Activated T-helper 2 cell treated with anti-CD3 and anti-CD28 coated beads, Interferon-gamma antibody, Interleukin-2, Interleukin-4, amounts not matched to agents 10 μg/mL and 5 μg/mL and 100 μg/mL, durations not matched to agents 14 hours and 24 hours and 36 hours (primary cell): ENCODE measurements at places on chromosomes 2 and 18.

DNA sequence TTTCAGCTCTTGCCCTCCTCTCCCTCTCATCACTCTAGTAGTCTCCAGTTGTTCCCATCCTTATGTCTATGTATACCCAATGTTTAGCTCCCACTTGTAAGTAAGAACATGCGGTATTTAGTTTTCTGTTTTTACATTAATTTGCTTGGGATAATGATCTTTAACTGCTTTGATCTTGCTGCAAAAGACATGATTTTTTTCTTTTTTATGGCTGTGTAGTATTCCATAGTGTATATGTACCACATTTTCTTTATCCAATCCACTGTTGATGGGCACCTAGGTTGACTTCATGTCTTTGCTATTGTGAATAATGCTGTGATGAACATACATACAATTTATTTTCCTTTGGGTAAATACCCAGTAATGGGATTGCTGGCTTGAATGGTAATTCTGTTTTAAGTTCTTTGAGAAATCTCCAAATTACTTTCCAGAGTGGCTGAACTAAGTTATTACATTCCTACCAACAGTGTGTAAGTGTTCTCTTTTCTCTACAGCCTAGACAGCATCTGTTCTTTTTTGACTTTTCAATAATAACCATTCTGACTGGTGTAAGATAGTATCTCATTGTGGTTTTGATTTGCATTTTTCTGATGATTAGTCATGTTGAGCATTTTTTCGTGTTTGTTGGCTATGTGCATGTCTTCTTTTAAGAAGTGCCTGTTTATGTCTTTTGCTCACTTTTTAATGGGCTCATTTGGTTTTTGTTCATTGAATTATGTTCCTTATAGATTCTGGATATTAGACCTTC, 179.6 kb upstream of the SLC39A10 start:
- peak overlapping the region; percentile 33 for H3K27ac ChIP-seq
- H3K4me1 ChIP-seq: peaks cover 49% of the 10 kb centered on the region
- H3K4me3 ChIP-seq: no peak overlapping the region
- no peak for DNase-seq
- H3K27me3 ChIP-seq: no peaks in the 10 kb centered on the region

- no peaks in the 10 kb centered on the region for H3K36me3 ChIP-seq
- no peaks in the 10 kb centered on the region for H3K4me1 ChIP-seq
- no peak for DNase-seq
- no peak overlapping the region for H3K27ac ChIP-seq
These were observed 144.4 kb upstream of the PIEZO2 start for GRCh38 chr18:11293794-11294193.

GRCh38 chr18:79576686-79577351, 102.8 kb upstream of the CTDP1 start:
- no peaks in the 10 kb centered on the region for H3K36me3 ChIP-seq
- H3K27ac ChIP-seq: no peak overlapping the region
- H3K27me3 ChIP-seq: no peaks in the 10 kb centered on the region
- peaks cover 5% of the 10 kb centered on the region for H3K4me1 ChIP-seq

DNA sequence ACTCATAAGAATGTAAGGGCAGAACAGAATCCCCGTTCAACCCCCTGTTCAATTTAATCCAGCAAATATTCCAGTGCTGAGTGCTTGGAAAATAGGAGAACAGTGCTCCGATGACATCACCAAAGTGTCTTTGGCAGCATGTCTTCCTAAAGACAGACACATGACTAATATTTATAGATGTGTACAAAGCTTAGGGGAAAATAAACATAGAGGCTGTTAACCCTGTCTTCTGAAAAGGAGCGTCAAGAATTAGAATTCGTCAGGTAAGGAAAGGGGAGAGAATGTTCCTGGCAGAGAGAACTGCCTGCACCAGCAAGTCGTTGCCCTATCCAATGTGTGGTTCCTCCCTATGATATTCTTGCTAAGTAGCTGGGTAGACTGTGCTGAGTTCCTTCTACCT, 72.7 kb downstream of the PLB1 start:
- no peak for DNase-seq
- no peak overlapping the region for H3K4me3 ChIP-seq
- H3K27me3 ChIP-seq: peaks cover 1% of the 10 kb centered on the region
- peaks cover 5% of the 10 kb centered on the region for H3K36me3 ChIP-seq
- H3K4me1 ChIP-seq: peaks cover 19% of the 10 kb centered on the region

- H3K36me3 ChIP-seq: peaks cover 6% of the 10 kb centered on the region
- H3K27ac ChIP-seq: peak overlapping the region; percentile 23
- H3K27me3 ChIP-seq: peaks cover 3% of the 10 kb centered on the region
- no peak for DNase-seq
- H3K4me3 ChIP-seq: no peak overlapping the region
These were observed 500.9 kb downstream of the RNF144A start for GRCh38 chr2:7417845-7418742.

- peaks cover 38% of the 10 kb centered on the region for H3K27me3 ChIP-seq
- no peak for DNase-seq
- no peak overlapping the region for H3K27ac ChIP-seq
- H3K4me3 ChIP-seq: no peak overlapping the region
These were observed 67.8 kb downstream of the DIS3L2 start for GRCh38 chr2:232029346-232029745.

- no peak overlapping the region for H3K4me3 ChIP-seq
- no peak overlapping the region for H3K27ac ChIP-seq
- no peaks in the 10 kb centered on the region for H3K4me1 ChIP-seq
- DNase-seq: no peak
- H3K36me3 ChIP-seq: no peaks in the 10 kb centered on the region
- no peaks in the 10 kb centered on the region for H3K27me3 ChIP-seq
These were observed 40.4 kb upstream of the TTC32 start for GRCh38 chr2:19942199-19942598.

DNA sequence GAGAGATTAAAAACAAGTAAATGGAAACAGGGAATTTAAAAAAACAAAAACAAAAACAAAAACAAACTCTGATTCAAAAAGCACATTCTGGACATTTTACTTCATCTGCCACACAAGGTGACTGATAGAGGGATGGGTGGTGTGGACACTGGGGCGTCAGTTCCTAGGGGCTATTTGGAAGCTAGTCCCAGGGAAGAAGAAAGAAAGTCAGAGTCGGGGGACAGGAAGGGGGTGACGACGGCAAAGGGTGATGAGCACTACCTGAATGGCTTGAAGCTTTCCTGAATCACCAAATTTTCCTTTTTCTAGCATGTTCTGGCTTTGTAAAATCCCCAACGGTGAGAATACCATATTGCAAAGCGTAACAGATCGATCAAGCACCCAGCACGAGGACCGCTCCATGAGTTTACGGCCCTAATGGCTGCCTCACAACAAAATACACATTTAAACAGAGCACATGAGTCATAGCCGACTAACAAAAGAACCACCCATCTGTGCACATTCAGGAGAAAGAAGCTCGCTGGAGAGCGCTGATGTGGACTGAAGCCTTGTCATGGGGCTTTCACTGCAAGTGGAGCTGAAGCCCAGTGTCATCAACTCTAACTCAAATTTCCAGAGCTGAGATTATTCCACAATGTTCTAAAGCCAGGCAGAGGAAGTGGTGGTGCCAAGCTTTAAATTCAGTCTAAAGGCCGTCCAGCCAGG, 178.9 kb downstream of the LNPK start:
- H3K27ac ChIP-seq: no peak overlapping the region
- no peak overlapping the region for H3K4me3 ChIP-seq
- no peaks in the 10 kb centered on the region for H3K4me1 ChIP-seq
- no peaks in the 10 kb centered on the region for H3K36me3 ChIP-seq
- DNase-seq: no peak

- H3K4me3 ChIP-seq: no peak overlapping the region
- no peak for DNase-seq
- H3K36me3 ChIP-seq: no peaks in the 10 kb centered on the region
- H3K27me3 ChIP-seq: no peaks in the 10 kb centered on the region
These were observed 44.8 kb downstream of the CDH2 start for GRCh38 chr18:28132084-28132483.

DNA sequence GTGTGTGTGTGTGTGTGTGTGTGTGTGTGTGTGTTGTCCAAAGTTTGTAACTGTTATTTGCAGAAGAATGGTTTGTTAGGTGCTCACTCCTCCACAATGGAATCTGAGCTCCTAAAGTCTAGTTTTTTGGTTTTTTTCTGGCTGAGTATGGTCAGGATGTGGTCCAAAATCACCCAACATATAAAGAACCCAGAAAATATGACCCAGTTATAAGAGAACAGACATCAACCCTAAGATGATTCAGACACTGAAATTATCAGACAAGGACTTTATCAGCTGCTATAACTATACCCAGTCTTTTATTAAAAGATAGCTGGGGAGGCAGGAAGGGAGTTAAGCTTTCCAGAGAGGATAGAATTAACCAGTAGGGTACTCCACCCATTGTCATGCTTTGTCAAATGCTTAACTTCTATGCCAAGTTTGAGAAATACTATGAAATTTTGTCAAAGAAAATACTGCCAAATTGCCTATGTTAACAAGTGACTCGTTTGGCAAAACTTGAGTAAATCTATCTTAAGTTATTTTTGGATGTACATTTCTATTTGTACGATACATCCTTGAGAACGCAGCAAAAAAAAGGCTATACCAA, 57.5 kb downstream of the TANK start:
- peaks cover 19% of the 10 kb centered on the region for H3K4me1 ChIP-seq
- no peak overlapping the region for H3K4me3 ChIP-seq
- peaks cover 54% of the 10 kb centered on the region for H3K36me3 ChIP-seq
- no peak overlapping the region for H3K27ac ChIP-seq

- no peak for DNase-seq
- H3K36me3 ChIP-seq: no peaks in the 10 kb centered on the region
These were observed 188.4 kb downstream of the CCDC85A start for GRCh38 chr2:56372071-56372656.

- peaks cover 16% of the 10 kb centered on the region for H3K27me3 ChIP-seq
- DNase-seq: no peak
- H3K4me1 ChIP-seq: no peaks in the 10 kb centered on the region
- H3K27ac ChIP-seq: no peak overlapping the region
- H3K4me3 ChIP-seq: no peak overlapping the region
- H3K36me3 ChIP-seq: no peaks in the 10 kb centered on the region
These were observed 43.7 kb upstream of the TMEM163 start for GRCh38 chr2:134762508-134762907.

DNA sequence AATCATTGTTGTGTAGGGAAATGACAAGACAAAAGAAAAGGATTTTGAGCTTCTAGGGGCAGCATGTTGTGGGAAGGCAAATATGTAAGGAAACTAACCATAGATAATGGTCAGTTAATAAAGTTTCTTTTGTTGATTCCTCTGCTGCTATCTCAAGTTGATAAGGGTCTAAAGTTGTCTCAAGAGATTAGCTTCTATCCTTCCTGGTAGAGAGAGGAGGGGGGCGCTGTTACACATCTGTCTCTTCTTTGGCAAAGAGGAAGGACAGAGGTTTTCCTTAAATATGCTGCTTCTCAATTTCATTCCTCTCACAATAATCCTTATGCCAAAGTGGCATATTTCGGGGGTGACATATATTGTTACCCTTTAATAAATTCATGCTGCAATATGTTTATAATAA, 944.0 kb downstream of the DPP10 start:
- no peak overlapping the region for H3K4me3 ChIP-seq
- no peak for DNase-seq
- H3K36me3 ChIP-seq: no peaks in the 10 kb centered on the region
- no peak overlapping the region for H3K27ac ChIP-seq
- H3K4me1 ChIP-seq: no peaks in the 10 kb centered on the region
- no peaks in the 10 kb centered on the region for H3K27me3 ChIP-seq

GRCh38 chr2:18940184-18940583, 350.8 kb upstream of the NT5C1B start:
- H3K4me1 ChIP-seq: no peaks in the 10 kb centered on the region
- no peak for DNase-seq
- no peak overlapping the region for H3K4me3 ChIP-seq
- H3K36me3 ChIP-seq: no peaks in the 10 kb centered on the region

GRCh38 chr2:160358046-160358445, 135.6 kb downstream of the RBMS1 start:
- H3K4me3 ChIP-seq: no peak overlapping the region
- DNase-seq: no peak
- H3K36me3 ChIP-seq: peaks cover 19% of the 10 kb centered on the region
- H3K27ac ChIP-seq: no peak overlapping the region

DNA sequence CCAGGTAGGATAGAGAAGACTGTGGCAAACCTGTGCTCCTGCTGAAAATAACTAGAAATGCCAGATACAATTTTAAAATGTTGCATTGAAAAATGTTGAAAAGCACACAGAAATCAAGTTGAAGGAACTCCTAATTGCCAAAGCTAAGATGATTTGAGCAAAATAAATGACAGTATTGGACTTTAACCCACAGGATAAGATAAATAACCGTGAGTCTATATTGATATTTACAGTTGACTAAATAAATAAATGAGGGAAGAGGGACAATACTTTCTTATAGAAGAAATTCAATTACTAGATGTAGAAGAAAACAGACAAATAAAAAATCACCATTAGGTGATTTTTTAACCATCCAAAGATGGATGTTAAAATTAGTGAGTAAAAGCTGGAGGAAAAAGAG, 59.0 kb downstream of the CWC22 start:
- H3K36me3 ChIP-seq: peaks cover 50% of the 10 kb centered on the region
- H3K4me3 ChIP-seq: no peak overlapping the region
- no peak overlapping the region for H3K27ac ChIP-seq
- H3K27me3 ChIP-seq: no peaks in the 10 kb centered on the region
- no peak for DNase-seq
- no peaks in the 10 kb centered on the region for H3K4me1 ChIP-seq

GRCh38 chr2:175323162-175323561, 141.7 kb upstream of the ATP5MC3 start:
- no peaks in the 10 kb centered on the region for H3K36me3 ChIP-seq
- H3K4me3 ChIP-seq: no peak overlapping the region
- peaks cover 6% of the 10 kb centered on the region for H3K27me3 ChIP-seq
- no peak overlapping the region for H3K27ac ChIP-seq
- no peaks in the 10 kb centered on the region for H3K4me1 ChIP-seq

DNA sequence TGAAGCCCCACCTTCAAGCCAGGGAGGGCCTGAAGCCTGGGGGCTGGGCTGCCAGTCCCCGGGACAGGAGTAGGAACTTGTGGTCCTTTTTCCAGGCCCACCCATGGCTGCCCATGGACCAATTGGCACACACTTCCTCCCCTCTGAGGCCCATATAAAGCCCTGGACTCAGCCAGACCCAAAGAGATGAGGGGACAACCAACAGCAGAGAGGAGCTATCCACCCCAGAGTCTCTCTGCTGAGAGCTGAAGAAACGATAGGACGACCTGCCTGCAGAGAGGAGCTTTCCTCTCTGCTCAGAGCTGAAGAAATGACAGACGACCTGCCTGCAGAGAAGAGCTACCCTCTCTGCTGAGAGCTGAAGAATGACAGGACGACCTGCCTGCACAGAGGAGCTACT, 43.8 kb upstream of the PEX13 start:
- no peaks in the 10 kb centered on the region for H3K27me3 ChIP-seq
- H3K4me1 ChIP-seq: peaks cover 22% of the 10 kb centered on the region
- no peaks in the 10 kb centered on the region for H3K36me3 ChIP-seq
- DNase-seq: no peak
- no peak overlapping the region for H3K4me3 ChIP-seq

DNA sequence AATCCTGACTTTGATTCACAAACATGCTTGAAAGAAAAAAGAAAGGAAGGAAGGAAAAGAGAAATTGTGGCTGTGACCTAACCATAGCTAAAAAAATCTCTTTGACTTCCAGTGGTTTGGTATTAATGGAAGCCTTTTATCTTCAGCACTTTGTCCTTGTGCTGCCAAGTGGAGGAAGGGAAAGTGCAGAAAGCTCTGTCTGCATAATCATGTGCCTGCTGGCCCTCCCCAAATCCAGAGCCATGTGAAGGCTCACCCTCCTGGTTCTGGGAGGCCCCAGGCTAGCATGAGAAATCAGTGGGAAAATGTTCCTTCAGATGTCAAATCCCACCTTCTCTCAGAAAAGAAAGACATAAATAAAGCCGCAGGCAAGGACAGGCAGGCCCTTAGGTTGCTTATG, 48.3 kb upstream of the BMPR2 start:
- no peak for DNase-seq
- no peaks in the 10 kb centered on the region for H3K36me3 ChIP-seq
- H3K27me3 ChIP-seq: no peaks in the 10 kb centered on the region
- H3K27ac ChIP-seq: no peak overlapping the region
- no peaks in the 10 kb centered on the region for H3K4me1 ChIP-seq
- H3K4me3 ChIP-seq: no peak overlapping the region
